ENCODE measurements at places on chromosomes 1 and 21.

- no peak for DNase-seq
These were observed 369.6 kb upstream of the USP24 start for GRCh38 chr1:55584526-55585401.

DNA sequence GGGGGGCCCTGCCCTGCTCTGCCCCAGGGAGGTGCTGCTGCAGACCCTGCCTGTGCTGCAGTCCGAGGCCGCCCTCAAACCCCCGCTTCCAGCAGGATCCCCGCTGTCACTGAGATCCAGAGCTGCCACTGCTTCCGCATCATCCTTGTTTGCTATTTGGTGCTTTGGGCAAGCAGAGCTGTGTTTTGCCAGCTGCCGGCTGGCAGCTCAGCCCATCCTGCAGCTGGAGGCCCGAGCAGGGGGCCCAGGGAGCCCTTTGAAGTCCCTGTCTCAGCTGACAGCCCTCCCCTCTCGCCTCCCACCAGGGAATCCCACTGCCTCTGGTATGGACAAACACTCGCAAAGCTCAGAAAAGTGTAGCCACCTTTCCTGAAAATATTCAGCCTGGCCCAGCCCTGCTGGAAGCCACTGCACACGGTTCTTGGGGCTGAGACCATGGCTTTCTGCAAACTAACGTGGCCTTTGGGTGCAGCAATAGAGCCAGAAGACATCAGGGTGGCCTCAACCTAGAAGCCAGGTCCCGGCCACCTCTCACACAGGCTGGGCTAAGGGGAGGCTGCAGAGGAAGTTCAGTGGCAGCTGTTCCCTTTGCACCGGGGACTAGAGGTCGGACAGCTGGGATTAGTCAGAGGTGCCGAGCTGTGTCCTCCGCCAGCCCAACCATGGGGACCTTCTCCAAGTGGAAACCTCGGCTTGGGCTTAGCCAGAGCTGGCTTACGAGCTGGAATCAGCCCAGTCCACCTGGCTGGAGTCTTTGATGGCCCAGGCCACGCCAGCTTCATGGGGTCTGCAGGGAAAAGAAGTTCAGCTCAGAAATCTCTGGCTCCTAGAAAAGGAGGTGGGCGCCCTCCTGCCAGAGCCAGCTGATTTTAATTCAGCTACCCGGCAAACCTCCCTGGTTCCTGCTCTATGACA, 107.1 kb downstream of the SPSB1 start:
- DNase-seq, result no peak

GRCh38 chr1:34398916-34399275, 222.2 kb downstream of the C1orf94 start:
- no peak for DNase-seq

DNA sequence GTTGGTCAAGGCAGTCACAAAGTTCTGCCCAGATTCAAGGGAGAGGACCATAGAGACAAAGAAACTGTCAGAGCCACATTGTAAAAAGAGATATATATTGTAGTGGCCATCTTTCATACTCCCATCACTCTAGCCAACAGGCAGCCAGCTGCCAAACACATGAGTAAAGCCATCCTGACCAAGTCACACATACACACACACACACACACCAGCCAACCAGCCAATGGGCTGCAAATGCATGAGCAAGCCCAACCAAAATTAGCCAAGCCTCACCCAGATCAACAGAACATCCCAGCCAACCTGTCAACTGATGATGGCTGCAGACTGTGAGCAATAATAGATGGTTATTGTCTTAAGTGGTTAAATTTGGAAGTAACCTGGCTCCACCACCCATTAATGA, 120.7 kb downstream of the SEC16B start:
- no peak for DNase-seq

GRCh38 chr1:153525088-153525728, 10.6 kb downstream of the S100A6 start:
- no peak for DNase-seq

DNA sequence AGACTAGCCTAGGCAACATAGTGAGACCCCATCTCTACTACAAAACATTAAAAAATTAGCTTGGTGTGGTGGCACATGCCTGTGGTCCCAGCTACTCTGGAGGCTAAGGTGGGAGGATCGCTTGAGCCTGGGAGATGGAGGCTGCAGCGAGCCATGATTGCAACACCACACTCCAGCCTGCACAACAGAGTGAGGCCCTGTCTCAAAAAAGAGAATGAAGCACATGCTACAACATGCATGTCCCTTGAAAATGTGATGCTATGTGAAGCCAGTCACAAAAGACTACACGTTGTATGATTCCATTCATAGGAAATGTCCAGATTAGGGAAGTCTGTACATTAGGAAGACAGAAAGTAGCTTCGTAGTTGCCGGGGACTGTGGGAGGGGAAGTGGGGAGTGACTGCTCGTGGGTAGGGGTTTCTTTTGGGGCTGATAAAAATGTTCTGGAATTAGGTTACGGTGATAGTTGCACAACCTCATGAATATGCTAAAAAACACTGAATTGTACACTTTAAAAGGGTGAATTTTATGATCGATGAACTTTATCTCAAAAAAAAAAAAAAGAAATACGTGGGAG, 202.1 kb downstream of the KAZN start:
- no peak for DNase-seq

GRCh38 chr1:201648066-201648906, 109.4 kb downstream of the NAV1 start:
- no peak for DNase-seq

DNA sequence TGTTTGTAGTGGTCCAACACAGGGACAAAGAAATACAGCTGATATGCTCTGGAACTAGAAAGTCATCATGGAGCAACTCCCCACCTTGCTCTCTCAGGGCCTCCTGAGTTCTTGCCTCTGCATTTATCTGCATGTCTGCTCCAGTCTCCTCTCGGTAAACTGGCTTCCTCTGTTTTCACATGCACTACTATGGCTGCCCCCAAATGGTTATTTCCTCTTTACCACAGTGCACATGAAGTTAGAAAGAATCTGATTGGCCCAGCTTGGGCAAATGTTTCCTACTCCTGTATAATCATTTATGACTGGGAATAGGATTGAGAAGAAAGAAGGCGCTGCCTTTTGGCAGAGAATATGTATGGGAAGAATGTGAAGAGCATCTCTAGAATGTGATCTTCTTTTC, 16.5 kb upstream of the PSMB2 start:
- DNase-seq, result no peak

DNA sequence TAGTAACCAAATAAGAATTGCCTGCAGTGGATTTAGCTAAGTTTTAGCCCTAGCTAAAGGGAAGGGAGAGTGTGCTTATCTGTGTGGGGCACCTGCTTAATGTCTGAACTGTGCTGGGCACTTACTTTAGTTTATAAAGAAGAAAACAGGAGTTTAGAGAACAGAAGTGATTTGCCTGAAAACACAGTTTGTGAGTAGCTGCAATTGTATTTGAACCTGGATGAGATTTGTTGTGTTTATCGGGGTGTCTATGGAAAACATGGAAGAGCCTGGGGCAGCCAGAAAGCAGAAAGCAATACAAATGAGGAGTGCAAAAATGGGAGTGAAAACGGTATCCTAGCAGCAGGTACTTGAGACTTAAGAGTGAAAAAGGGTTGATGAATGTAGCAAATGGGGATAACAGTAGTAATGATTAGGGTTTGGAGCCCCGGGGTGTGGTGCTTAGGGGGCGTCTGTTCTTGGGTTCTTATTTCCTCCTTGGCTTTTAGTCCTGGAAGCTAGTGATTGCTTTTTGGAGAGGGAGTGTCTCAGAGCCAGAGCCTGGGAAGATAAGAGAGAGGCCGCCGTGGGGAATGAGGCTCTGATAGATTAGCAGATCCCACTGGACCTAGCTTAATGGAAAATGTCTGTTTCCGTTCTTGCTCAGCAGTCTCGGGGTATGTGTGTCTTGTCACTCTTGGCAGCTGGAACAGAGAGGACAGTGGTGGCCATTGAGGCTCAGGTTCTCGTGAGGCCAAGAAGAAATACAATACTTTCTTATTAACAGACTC, 5.6 kb downstream of the PRCC start:
- no peak for DNase-seq

DNA sequence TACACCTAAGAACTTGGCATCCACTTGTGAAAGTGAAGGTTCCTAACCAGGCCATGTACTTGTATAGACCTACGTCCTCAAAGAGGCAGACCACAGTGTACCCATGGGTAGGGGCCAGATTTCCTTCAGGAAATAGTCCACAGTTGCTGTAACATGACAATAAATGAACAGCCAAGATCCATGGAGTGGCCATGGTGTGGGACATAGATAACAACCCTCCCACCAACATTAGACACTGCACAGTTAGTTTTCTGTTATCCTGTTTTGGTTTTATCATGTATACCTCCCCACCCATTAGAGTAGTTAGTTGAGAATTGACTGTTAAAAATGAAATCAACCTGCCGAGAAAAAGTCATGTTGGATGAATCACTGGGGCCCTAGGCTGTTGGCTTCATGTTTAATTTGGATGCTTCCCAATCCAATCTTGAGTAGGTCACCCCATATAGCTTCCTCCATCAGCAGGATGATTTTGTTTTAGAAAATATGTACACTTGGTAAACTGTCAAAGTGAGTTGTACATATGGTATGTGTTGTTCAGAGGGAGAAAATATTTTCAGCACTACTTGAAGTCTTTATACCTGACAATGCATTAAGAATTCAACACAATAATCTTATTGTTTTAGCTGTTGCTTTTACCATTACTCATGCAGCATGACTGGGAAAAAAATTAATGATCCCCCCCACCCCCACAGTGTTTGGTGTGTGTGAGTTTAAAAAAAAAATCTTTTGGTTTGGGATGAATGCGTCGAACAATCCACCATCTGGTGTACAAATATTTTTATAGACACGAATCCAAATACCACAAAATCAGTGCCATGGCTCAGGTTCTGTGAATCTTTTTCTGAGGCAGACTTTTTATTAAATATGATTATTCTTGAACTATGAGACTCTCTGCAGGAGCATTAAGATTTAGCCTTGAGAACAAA, 88.3 kb upstream of the ARHGAP29 start:
- no peak for DNase-seq

DNA sequence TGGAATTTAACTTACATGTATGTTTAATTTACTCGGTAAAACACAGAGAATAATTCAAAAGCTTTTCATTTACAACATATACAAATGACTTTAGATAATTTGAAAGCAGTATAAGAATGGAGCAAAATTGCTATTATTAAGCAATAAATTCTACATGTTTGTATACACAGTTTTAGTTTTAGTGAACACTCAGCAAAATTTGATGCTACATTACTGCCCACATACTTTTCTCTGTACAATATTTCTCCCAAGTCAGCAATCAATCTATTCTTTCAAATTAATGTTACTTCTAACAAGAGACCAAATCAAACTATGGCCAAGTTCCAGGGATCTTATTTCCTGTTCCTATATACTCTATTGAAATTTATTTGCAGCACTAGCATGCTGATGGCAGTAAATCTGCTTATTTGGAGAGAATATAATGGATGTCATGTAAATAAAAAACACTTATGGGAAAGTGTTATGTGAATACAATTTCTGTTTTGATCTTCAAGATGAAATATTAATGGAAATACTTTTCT, 82.6 kb upstream of the BRINP3 start:
- no peak for DNase-seq

DNA sequence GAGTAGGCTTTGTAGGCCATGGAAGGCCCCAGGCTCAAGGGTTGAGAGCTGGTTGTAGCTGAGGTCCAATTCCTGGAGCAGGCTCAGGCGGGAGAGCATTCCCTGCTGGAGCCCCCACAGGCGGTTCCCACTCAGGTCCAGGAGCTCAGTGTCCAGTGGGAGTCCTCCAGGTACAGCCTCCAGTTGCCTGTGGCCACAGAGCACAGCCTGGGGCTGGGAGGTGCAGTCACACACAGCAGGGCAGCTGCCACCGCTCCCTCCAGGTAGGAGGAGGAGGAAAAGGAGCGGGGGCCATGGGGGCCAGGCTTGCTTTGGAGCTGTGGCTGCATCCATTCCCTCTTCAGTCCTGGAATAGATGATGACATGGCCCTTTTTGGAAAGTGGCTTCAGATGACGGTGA, 2.8 kb downstream of the LINGO4 start:
- no peak for DNase-seq

- no peak for DNase-seq
These were observed 2.8 kb downstream of the GALNT2 start for GRCh38 chr1:230069796-230070195.

DNA sequence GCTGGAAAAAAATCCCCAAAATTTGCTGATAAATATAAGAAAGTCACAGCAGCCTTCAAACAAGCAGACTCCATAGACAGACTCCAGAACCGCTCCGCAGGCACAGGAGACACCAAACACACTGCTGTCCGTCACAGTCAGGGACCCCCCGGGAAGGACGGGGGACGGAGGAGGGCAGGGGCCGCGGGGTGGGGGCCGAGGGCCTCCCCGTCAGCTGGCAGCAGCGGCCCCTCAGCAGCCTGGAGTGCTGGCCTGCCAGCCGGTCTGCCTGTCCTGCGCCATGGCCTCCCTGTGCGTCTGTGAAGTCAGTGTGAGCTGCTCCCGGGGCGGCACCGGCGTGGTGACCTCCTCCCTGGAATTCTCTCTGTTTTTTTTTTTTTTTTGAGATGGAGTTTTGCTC, 10.1 kb upstream of the C1orf159 start:
- DNase-seq, result no peak

GRCh38 chr1:16112596-16113555, 39.4 kb upstream of the FAM131C start:
- no peak for DNase-seq

DNA sequence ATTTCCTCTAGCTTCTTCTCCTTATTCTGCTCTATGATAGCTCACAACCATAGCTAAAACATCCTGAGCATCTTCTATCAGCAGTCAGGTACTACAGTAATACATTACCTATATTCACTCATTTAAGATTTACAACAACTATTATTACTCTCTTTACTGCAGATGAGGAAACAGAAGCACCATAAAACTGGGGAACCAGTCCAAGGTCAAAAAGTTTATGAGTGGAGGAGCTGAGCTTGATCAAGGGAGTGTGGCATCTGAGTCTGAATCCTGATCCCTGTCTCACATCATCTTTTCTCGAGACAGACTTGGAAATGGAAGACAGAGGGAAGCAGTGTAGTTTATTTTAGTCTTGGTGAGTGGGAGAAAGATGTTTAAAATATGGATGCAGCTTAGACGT, 288.6 kb downstream of the RGS7 start:
- no peak for DNase-seq

DNA sequence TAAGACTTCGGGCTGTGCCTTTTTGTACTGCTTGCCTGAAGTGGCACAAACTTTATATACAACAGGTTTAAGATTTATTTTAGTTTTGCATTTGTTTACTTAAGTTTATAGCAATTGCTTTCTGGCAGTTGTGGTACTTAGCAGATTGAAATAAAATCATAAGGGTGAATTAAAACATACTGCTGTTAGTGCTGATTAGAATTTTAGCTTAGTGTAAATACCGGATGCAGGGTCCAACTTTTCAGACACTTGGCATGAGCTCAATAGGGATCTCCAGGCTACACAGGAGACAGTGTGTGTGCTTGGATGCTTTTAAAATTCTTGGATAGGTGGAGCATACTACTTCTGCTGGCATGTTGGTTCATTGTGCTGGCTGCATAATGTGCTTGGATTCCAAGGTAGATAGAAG, 159.6 kb downstream of the NFIA start:
- no peak for DNase-seq
